Left ventricle myocardium inferior (tissue), 1 donor: ENCODE measurements at places on chromosomes 11 and 22. TPM values are rescaled to one million over a fixed set of nuclear protein-coding genes. Genes with fewer than 3 reads are reported as not detected.
A peak's percentile ranks its signal among the peaks of the same experiment; 100 is the strongest.

MIOX gene
- not detected for total RNA-seq

HDAC10 gene
- total RNA-seq = 13.6 TPM

DNA sequence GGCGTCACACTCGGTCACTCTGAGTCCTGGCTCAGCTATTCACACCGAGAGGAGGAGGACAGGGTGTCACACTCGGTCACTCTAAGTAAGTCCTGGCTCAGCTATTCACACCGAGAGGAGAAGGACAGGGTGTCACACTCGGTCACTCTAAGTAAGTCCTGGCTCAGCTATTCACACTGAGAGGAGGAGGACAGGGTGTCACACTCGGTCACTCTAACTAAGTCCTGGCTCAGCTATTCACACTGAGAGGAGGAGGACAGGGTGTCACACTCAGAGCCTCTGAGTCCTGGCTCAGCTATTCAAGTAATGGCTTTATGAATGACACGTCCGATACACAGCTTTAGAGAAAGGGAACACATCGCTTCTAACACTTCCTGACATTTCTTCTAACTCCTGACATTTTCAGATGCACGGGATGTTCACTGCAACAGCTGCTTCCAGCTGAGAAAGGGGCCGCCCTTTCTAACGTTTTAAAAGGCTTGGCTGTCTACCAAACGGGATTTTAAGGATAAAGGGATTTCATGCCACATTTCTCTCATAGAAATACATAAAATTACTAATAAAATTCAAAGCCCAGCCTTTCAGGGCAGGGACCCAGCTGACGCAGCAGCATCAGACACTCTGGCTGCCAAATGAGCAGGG, 28.1 kb downstream of the DRD4 start:
- no peak for DNase-seq

DNA sequence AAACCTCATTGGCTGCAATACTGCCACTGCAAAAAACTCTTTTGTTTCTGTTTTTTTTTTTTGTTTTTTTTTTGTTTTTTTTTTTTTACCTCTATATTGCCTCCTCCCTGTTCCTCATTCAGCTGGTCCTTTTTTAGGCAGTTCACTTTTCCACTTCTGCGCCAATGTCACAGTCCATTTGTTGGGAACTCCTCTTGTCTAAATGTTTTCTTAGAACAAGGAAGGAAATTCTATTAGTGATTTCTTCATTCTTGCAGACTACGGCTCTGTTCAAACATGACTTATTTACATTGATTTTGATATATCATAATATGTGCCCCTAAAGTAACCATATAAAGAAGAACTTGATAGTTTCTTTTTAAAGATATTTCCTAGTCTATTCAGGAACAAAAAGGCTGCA, 2.9 kb downstream of the FAM118B start:
- no peak for DNase-seq

GRCh38 chr22:40874016-40874415, 12.1 kb upstream of the DNAJB7 start:
- DNase-seq = no peak

DNA sequence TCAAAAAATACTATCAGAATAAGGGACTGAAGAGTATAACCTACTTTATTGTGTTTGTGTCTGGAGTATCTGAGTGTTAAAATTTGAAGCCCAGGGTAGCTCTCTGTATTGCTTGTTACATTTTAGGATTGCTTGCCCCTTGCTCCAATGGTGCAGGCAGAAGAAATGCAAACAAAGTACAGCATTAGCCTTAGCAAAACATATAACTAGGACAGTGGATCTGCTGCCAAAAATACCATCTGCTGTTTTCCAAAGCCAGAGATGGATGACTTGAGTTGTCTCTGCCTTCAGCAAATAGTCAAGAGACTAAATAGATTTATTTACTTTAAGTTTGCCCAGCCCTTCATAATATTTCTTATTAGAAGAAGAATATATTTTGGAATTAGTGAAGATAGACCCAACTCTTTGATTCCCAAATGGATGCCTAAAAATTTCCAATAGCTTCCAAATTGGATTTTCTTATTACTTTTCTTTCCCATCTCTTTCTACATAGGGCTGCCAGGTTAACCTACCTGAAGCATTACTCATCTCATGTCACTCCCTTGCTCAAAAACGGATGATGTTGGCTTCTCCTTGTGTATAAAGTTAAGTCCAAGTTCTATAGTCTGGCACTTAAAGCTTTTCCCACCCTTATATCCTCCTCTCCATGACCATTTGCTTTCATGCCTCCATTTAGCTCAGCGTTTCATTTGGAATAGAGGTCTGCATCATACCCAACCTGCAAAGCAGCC, 66.3 kb downstream of the LDLRAD3 start:
- no peak for DNase-seq

GRCh38 chr22:50058906-50059880, 1.1 kb upstream of the TTLL8 start:
- no peak for DNase-seq

DNA sequence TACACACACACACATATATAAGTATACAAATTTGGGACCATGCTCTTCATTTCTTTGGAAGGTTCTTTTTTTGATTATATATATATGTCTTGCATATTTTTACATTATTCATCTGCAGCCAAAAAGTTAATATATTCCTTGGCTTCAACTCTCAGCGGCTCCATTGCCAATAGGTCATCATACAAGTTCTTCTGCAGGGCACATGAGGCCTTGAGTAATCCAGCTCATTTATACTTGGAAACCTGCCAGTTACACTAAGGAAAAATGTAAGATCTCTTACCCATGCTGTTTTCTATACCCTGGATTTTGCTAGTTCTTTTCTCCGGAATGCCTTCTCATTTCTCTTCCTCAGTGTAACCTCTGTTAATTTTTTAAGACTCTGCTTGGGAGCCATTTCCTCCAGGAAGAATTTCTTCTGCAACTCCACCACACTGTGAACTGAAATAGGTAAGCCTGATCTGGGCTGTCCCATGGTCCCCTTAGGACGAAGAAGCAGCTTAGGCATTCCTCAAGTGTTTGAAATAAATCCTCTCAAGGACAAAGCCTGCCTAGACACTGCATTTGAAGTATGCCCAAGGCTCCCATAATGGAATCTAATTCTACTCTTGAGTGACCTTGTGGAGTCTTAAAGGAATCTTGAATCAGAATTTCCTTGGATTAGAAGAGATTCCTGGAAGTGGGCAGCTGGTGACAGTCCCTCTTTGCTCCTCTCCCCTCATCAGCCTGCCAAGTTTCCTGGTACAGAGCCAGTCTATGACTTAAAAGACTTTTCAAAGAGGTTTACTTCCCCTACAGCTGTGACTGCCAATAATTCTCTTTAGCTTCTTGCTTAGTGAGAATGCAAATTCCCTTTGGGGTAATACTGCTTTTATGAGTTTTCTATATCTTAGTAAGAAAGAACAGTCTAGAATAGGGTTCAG, 182.8 kb downstream of the C11orf87 start:
- no peak for DNase-seq

DNA sequence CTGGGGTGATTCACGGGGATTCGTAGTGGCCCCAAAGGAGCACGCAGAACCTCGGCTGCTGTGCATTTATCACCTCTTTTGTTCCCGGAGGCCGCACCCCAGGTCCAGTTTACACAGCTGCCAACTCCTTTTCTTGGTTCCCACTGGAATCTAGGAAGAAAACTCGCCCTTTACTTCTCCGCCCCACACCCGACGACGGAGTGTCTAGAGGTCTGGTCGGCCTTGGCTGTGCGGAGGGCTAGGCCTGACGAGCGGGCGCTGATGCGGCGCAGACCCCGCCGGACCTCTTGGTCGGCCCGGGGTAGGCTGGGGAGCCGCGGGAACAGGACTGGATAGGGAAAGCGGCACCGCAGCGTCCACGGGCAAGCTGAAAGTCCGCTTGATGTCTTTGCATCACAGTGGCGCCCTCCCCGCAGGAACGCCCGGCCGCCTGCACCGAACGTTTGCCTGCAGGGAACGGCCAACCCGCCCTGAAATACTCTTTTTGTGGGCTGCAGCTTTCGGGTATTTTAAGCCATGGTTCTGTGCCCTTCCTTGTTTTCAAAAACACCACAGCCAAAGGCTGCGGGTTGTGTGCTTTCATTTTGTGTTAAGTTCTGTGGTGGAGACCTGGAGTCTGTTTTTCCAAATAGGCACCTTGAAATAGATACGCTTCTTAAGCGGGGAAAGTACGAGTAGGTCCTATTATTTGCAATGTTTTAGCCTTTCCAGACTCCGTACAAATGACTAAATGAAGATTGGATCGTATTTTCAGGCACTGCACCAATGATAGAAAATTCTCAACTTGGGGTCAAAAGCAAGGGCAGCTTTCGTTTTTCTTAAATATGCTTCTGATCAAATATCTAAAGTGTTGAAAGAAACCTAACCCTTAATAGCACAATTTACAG, 829 bp upstream of the ZBED5 start:
- peak; percentile 75 for DNase-seq
